Body of pancreas (tissue), 4 donors: ENCODE measurements at places on chromosomes 3 and 15. TPM values are rescaled to one million over a fixed set of nuclear protein-coding genes. Genes with fewer than 3 reads are reported as not detected.

DNA sequence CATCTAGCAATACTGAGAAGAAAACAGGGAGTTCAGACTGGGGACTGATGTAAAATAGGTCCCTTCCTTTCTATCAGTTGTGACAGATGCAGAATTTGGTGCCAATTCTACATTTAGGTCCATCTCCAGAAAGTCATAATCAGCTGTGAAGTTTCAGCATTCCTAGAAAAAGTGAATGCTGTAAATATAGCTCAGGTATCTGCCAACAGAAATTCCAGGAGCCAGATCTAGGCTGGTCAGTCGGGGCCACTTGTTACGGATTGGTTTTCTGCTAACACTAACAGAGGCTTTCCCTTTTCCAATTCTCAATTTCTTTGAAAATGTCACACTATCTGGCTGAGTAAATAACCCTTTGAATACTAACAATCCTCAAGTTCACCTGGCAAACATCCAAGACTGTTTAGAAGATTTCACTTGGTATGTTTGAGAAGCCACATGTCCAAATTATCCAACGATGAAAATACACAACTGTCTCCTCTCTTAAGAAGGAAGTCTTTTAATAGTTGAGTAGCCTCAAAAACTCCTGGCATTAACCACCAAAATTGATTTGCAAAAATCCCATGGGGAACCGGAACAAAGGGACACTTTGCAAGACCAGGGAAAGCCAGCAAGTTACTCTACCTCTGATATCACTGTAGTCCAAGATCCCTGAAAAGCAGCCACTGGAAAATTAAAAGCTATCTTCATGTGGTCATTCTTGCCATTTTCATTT lies 222.3 kb downstream of the ZMAT3 start:
- H3K36me3 ChIP-seq: no peaks in the 10 kb centered on the region
- H3K27ac ChIP-seq: no peak overlapping the region
- DNase-seq: no peak
- no peaks in the 10 kb centered on the region for H3K4me1 ChIP-seq
- no peak overlapping the region for H3K4me3 ChIP-seq

DNA sequence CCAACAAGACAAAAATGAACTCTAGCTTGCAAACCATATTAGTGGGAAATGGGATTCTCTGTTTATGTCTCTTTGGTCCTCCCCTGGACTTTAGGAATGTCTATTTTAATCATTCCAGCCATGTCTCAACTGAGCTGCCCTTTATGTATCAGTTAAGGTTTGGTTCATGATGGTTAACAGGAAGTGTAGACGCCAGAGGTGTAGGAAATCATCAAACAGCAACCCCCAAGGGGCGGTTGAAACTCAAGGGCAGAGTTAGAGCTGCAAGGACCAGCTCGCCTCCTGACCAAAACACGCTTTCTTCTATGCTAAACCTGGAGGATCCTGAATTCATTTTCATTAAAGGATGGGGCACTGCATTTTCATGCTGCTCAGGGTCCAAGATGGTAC lies 53.7 kb upstream of the HEG1 start:
- H3K4me1 ChIP-seq: no peaks in the 10 kb centered on the region
- DNase-seq: no peak
- H3K27ac ChIP-seq: no peak overlapping the region
- H3K36me3 ChIP-seq: no peaks in the 10 kb centered on the region

DNA sequence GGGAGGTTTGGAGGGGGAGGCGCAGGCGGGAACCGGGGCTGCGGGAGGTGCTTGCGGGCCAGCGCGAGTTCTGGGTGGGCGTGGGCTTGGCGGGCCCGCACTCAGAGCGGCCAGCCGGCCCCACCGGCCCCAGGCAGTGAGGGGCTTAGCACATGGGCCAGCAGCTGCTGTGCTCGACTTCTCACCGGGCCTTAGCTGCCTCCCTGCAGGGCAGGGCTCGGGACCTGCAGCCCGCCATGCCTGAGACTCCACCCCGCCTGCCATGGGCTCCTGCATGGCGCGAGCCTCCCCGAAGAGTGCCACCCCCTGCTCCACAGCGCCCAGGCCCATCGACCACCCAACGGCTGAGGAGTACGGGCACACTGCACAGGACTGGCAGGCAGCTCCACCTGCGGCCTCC lies 98.6 kb upstream of the IGF1R start:
- no peaks in the 10 kb centered on the region for H3K36me3 ChIP-seq
- H3K27ac ChIP-seq: no peak overlapping the region
- peaks cover 39% of the 10 kb centered on the region for H3K4me1 ChIP-seq
- DNase-seq: no peak
- H3K4me3 ChIP-seq: no peak overlapping the region

DNA sequence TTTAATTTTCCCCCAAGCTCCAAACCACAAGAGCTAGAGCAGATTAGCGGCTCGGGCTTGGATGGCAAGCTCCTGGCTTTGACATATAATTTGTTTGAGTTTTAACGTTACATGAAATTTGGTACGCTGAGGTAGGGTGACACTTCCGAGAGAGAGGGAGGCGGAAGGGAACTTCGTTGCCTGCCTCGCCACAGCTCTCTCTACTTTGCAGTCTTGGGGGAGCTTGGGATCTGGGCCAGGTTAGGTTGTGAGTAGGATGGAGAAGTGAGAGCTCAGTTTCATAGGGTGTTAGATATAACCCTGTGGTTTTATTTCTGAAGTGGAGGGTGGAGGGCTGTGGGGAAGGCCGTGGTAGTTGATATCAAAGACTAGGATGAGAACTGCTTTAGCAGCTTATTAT lies 39.7 kb downstream of the LRTM1 start:
- H3K27ac ChIP-seq: no peak overlapping the region
- H3K36me3 ChIP-seq: no peaks in the 10 kb centered on the region
- H3K4me3 ChIP-seq: no peak overlapping the region
- DNase-seq: no peak
- peaks cover 11% of the 10 kb centered on the region for H3K4me1 ChIP-seq

GRCh38 chr15:52220937-52221660 lies 29.9 kb upstream of the GNB5 start:
- DNase-seq: no peak
- peaks cover 7% of the 10 kb centered on the region for H3K36me3 ChIP-seq
- no peaks in the 10 kb centered on the region for H3K27me3 ChIP-seq
- H3K4me1 ChIP-seq: no peaks in the 10 kb centered on the region

DNA sequence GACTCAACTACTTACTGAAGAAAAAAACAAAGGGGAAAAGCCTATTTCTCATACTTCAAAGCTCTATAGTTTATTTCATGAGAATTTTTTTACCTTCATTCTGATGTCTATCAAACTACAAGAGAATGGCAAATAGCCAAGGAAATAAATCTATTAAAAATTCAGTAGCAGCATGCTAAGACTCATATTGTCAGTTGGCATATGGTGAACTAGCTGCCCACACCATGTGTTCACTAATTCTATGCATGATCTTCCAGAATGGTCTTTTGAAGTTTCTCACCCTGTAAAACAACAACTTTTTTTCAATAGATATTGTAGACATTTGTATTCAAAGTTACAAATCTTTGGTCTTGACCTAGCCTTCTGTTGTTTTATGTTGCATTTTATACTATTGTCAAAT lies 386.2 kb downstream of the RSL24D1 start:
- no peak overlapping the region for H3K27ac ChIP-seq
- no peak overlapping the region for H3K4me3 ChIP-seq
- no peaks in the 10 kb centered on the region for H3K27me3 ChIP-seq
- no peak for DNase-seq
- no peaks in the 10 kb centered on the region for H3K4me1 ChIP-seq

- H3K4me1 ChIP-seq: no peaks in the 10 kb centered on the region
- H3K4me3 ChIP-seq: no peak overlapping the region
- no peaks in the 10 kb centered on the region for H3K36me3 ChIP-seq
- no peaks in the 10 kb centered on the region for H3K27me3 ChIP-seq
- no peak for DNase-seq
These were observed 218.3 kb upstream of the LYSMD4 start for GRCh38 chr15:99951511-99951910.

DNA sequence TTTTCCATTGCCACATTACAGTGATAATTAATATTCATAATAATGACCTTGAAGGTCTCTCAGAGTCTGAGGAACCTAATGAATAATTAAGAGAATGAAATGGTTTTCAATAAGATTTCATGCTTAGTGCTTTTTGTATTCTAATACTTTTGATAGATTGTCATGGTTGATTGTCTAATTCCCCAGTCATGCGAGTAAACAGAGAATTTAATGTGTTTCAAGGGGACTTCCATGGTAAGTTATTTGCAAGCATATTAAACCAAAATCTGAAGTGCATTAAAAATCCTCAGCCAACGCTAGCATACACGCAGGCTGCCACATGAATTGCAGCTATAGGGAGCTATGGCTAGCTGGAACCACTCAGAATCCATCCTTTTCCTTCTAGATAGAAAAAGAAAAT lies 18.9 kb upstream of the ANO10 start:
- H3K4me1 ChIP-seq: no peaks in the 10 kb centered on the region
- H3K4me3 ChIP-seq: no peak overlapping the region
- no peak overlapping the region for H3K27ac ChIP-seq
- no peaks in the 10 kb centered on the region for H3K27me3 ChIP-seq

DNA sequence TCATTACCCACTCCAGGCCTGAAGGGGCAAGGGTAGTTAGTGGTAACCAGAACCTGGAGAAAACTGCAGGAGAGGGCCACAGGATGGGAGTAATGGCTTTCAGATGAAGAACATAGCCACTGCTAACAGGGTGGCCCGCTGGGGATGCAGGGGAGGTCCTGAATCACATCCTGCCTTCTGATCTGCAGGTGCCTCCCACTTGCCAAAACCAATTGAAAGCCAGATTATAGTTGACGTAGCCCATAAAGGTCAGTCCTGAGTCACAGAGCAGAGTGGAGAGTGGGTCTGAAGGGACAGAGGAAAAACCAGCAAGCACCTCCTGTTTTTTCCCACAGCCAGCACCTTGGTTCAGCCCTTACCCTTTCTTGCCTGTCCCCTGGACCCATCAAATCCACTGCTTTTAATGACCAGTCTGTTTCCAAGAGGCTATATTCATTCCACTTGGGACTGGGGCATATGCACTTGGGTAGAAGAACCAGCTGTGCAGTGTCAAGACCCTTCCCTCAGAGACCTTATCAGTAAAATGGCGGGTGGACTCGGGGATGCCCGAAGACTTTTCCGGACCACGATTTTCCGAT lies 646 bp upstream of the SLC35G2 start:
- H3K4me1 ChIP-seq: peaks cover 15% of the 10 kb centered on the region
- no peaks in the 10 kb centered on the region for H3K27me3 ChIP-seq
- peak overlapping the region; percentile 14 for H3K4me3 ChIP-seq
- H3K27ac ChIP-seq: peak overlapping the region; percentile 88
- peak; percentile 56 for DNase-seq
- no peaks in the 10 kb centered on the region for H3K36me3 ChIP-seq

- no peaks in the 10 kb centered on the region for H3K36me3 ChIP-seq
- DNase-seq: no peak
- no peak overlapping the region for H3K27ac ChIP-seq
- H3K4me1 ChIP-seq: no peaks in the 10 kb centered on the region
- H3K4me3 ChIP-seq: no peak overlapping the region
- H3K27me3 ChIP-seq: no peaks in the 10 kb centered on the region
These were observed 10.1 kb downstream of the TMC3 start for GRCh38 chr15:81363718-81364500.

GRCh38 chr3:65582012-65582717 lies 456.6 kb downstream of the MAGI1 start:
- no peaks in the 10 kb centered on the region for H3K27me3 ChIP-seq
- no peaks in the 10 kb centered on the region for H3K36me3 ChIP-seq
- no peak overlapping the region for H3K4me3 ChIP-seq
- H3K27ac ChIP-seq: no peak overlapping the region
- DNase-seq: no peak

- no peak overlapping the region for H3K4me3 ChIP-seq
- H3K4me1 ChIP-seq: no peaks in the 10 kb centered on the region
- no peaks in the 10 kb centered on the region for H3K27me3 ChIP-seq
- H3K27ac ChIP-seq: no peak overlapping the region
- no peak for DNase-seq
These were observed 600.3 kb upstream of the GOLIM4 start for GRCh38 chr3:168696051-168696450.

DNA sequence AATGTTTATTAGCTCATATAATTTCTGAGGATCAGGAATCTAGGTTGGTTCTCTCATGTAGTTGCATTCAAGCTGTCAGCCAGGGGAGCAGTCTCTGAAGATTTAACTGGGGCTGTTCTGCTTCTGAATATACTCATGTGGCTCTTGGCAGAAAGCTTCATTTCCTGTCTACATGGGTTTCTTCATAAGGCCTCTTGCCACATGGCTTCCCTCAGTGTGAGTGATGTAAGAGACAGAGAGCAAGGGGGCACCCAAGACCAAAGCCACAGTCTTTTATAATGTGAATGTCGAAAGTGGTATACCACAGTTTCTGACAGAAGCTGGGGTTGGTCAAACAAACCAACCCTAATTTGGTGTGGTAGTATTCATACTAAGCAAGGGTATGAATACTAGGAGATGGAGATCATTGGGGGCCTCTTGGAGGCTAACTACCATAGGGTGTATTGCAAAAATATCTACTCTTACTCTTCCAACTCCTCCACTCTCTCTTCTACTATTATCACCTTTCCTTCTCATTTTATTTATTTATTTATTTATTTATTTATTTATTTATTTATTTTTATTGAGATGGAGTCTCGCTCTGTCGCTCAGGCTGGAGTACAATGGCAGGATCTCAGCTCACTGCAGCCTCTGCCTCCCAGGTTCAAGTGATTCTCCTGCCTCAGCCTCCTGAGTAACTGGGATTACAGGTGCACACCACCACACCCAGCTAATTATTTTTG lies 123.8 kb downstream of the B3GALNT1 start:
- H3K27ac ChIP-seq: no peak overlapping the region
- no peaks in the 10 kb centered on the region for H3K27me3 ChIP-seq
- DNase-seq: no peak
- H3K4me3 ChIP-seq: no peak overlapping the region

- DNase-seq: no peak
- H3K4me1 ChIP-seq: no peaks in the 10 kb centered on the region
- H3K27me3 ChIP-seq: no peaks in the 10 kb centered on the region
- no peaks in the 10 kb centered on the region for H3K36me3 ChIP-seq
These were observed 183.0 kb downstream of the ATP10A start for GRCh38 chr15:25679964-25680685.

The TRIM59 gene
- 0.99 TPM for total RNA-seq

The TCF12 gene
- 49.4 TPM for total RNA-seq

The ERC2 gene
- total RNA-seq: 4.7 TPM

The SEMA3B gene
- 116 TPM for total RNA-seq

The MYRIP gene
- total RNA-seq: 12.5 TPM
